ENCODE measurements at places on chromosomes 16 and 17.

DNA sequence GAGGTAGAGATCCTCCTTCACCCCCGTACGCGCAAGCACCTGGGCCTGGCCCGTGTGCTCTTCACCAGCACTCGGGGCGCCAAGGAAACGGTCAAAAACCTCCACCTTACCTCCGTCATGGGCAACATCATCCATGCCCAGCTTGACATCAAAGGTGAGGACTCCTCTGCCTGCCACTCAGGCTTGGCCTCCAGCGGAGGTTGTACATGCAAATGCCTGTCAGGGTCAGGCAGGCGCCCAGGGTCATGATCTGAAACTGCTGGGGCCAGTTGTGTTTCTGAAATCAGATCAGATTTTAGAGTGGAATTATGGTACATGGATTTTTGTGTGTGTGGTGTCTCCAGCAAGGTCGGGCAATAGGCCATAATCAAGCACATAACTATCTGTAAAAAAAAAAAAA is 3.8 kb downstream of the SETD1A start:
- no peak for DNase-seq

GRCh38 chr17:16882243-16882925 is 89.5 kb downstream of the TNFRSF13B start:
- no peak for DNase-seq

- DNase-seq = no peak
Measured at GRCh38 chr17:66655861-66656260, 179.1 kb upstream of the CACNG5 start.

DNA sequence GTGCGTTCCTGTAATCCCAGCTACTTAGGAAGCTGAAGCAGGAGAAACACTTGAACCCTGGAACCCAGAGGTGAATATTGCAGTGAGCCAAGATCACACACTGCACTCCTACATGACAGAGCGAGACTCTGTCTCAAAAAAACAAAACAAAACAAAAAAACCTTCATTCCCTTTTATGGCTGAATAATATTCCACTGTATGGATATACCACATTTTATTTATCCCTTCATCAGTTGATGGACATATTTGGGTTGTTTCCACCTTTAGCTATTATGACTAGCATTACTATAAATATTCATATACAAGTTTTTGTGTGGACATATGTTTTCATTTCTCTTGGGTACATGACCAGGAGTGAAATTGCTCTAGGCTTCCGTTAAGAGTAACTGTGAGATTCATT is 30.9 kb upstream of the PRKCA start:
- no peak for DNase-seq

DNA sequence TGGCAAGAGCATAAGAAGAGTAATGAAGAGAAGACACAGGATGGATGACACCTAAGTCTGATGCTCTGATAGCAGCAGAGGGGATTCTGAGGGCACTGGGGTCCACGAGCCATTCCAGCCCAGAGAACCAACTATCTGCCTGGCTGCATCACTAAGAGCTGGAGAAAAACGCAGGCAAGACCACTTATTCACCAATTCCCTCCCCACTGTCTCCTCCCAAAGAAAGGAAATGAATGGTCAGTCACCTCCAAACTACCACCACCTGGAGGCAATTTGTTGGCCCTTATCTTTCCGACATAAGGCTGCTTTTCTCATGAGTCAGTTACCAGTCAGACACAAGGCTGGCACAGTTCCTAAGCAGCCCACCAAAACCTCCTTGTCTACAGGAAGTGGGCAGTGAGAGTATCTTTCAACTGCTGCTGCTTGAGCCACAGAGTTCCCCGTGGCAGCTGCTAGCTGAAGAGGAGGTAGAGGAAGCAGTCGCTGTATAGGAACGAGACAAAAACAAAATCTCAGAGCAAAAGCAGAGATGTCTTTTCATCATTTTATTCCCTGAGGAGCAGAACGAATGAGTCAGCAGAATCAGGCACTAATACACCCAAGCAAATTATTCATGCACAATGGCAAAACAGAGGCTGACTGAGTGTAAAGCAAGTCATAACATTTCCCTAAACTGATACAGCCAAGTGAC is 111.1 kb downstream of the SMG6 start:
- DNase-seq = no peak

DNA sequence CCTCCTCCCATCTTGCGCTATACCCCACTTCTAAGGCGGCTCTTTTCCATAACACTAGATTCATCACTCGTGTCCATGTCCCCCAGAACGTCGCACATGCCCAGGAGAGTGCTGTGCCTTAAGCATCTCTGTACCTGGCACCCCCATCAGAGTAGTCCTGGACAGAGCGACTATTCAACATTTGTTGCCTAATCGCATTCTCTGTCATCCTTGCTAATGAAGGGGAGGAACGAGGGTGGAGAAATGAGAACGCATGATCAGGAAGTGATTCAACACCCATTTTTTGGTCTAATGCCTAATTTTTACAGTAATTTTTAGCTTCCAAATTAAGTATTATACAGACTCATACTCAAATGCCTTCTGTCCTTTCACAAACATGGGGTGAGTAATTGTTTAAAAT is 53.2 kb downstream of the SLC39A11 start:
- DNase-seq = no peak

DNA sequence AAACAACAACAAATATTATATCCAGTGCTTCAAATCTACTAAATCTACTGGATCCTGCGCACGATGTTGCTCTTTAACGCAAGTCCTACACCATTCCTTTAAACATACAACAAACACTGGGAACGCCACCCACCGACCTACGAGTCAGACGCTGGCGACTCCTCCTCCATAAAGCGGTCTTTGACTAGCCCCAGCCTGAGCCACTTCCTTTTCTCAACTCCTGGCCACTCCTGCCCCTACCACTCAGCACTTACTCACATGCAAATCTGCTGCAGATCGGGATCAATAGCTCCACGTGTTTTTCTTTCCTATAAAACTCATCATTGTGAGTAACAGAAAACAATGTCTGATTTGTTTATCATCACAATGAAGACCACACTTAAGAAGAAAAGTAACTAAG is 32.8 kb upstream of the MNT start:
- DNase-seq = no peak

GRCh38 chr16:86991679-86992078 is 325.5 kb downstream of the C16orf95 start:
- no peak for DNase-seq

- no peak for DNase-seq
Measured at GRCh38 chr17:2023692-2024571, 1.2 kb downstream of the RTN4RL1 start.

GRCh38 chr16:83606486-83607030 is 201.2 kb upstream of the HSBP1 start:
- no peak for DNase-seq

- peak; percentile 78 for DNase-seq
Measured at GRCh38 chr17:50482516-50482915, 3.9 kb downstream of the RSAD1 start.

- DNase-seq = no peak
Measured at GRCh38 chr17:56603486-56604238, 10.2 kb downstream of the NOG start.

DNA sequence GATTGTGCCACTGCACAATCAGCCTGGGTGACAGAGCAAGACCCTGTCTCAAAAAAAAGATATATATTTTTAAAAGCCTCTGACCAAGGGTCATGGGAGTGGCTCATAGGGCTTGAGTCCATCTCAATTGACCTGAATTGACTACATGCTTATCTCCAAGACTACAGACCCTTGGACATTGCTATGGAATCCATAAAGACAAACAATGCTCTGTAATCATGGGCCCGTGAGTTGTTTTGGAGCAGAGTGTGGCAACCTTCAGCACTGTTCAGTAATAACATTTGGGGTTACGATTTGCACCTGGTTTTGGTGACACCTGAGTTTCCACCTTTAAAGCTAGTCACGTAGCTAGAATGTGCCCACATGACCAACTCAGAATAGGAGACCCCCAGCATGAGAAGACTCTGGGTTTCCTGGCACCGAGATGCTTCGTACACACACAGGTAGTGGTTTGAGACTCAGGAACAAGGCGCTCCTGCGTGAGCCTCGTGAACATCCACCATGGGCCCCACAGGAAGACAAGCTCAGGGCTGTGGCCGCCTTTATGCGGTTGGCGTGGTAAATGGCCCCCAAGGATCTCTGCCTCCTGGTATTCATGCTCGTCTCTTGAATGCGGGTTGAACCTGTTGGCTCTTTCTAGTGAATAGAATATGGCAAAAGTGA is 66.6 kb upstream of the RPH3AL start:
- DNase-seq = no peak

DNA sequence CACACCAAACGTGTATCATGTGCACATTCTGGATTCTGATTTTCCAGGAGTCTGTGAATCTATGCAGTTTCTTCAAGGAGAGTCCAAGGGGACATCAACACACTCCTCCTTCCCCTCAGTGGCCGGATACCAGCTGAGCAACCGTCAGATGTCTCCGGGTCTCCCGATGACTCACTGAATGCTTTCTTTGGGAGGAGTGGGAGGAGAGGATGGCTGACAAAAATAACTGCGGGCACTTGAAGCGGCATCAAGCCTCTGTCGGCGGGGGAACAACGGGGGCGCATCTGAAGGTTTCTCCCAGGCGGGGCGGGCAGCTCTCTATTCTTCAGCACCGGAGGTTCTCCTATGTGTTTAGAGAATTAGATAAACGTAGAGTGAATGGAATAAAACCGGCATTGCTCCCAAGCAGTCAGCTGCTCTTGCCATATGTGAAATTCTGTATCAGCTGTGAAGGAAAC is 24.6 kb upstream of the LRRC75A start:
- no peak for DNase-seq

DNA sequence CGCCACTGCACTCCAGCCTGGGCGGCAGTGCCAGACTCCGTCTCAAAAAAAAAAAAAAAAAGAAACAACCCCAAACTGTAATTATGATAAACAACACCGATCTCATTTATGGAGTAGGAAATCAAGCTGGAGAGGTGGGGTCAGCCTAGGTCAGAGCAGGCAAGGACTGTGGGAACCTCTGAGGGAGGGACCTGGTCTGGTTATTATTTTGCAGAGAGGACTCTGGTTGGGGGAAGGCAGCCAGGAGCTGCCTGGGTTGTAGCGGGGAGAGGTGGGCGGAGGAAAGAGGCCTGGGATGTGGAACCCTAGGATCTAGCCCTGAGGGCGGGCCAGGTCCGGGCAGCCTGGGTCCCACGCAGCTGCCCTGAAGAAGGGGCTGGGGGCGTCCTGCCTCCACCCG is 10.9 kb upstream of the HS3ST6 start:
- no peak for DNase-seq

GRCh38 chr16:80034948-80035663 is 434.6 kb upstream of the MAF start:
- no peak for DNase-seq

DNA sequence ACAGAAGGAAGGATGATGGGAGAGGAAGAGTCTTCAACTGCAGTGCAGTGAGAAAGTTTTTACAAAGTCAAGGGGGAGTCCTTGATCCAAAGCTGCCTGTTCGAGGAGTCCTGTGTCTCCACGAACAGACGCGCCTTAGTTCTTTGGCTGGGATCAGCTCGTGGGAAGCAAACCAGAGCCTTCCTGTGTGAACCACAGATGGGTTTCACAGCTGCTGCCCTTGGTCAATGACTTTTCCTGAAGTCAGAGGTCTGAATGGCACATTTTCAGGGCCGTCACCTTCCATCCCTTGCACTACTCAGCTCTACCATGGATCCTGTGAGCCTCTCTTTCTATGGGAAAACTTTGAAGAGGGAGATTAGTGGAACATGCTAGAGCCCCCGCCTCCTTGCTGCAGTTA is 4.2 kb upstream of the SBK1 start:
- DNase-seq = no peak

DNA sequence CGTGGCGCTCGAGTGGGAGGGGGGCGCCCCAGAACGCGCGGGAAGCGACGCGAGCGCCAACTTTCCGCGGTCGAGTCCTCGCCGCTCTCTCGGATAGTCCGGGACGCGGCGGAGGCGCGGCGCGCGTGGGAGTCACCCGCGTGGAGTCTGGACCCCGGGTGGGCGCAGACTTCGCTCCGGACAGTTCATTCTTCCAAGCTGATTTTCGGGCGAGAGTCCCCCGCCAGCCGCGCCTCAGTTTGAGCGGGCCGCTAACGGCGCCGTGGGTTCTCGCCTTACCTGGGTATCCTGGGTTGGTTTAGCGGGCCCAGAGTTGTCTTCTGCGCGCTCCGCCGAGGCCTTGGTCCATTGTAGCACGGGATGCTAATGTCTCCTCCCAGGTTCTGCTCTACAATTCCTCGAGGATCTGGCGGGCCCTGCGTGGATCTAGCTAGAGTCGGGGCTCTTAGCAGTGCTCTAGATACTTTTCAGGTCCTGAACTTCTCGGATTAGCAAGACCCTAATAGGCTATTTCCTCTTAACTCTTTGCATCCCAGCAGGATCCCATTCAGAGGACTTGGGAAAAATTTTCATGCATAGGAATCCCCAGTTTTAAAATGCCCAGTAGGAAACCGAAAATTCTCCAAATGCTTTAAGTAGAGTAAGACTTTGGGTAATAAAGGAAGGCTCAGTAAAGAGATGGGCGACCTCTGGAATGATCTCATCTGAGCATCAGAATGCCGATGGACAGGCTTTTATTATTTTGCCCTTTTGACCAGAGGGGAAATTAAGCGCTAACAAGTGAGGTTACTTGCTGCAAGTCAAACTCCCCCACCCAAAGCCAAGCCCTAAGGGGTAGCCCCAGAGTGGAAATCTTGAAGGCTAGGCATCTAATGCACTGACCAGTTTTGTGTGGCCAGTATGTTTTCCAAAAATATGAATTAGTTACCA is 537 bp upstream of the GJC1 start:
- no peak for DNase-seq

- no peak for DNase-seq
Measured at GRCh38 chr16:58088091-58088490, 41.1 kb downstream of the CFAP20 start.

- no peak for DNase-seq
Measured at GRCh38 chr17:16870253-16871245, 101.4 kb downstream of the TNFRSF13B start.

GRCh38 chr17:46949291-46950174 is 26.6 kb downstream of the GOSR2 start:
- DNase-seq = no peak

DNA sequence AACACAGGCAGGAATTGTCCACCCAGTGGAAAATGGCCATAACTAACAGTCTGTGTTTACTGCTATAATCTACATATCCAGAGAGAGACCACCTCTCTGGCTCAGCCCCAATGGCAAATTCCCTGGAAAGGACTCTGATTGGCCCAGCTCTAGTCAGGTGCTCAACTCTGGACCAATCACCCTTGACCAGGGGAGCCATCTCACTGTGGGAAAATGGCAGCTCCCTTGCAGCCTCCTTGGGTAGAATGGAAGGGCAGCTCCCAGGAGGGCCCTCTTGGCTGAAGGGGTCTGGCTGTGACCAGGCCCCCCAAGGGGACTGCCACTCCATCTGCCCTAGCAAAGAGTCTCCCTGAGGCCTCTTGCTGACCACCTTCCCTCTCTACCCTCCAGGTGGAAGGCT is 3.1 kb downstream of the ALOX15B start:
- no peak for DNase-seq

- no peak for DNase-seq
Measured at GRCh38 chr16:83674931-83675535, 132.7 kb upstream of the HSBP1 start.

GRCh38 chr17:48506246-48506645 is 24.6 kb downstream of the HOXB1 start:
- no peak for DNase-seq

GRCh38 chr16:66617010-66617434 is 12.5 kb downstream of the CMTM3 start:
- DNase-seq = no peak
